ENCODE measurements at places on chromosomes 16 and 17. TPM values are rescaled to one million over a fixed set of nuclear protein-coding genes. Genes with fewer than 3 reads are reported as not detected.

Gene VWA3A
- total RNA-seq: 0.23 TPM

Gene PLA2G10
- total RNA-seq: not detected

Gene CYBA
- total RNA-seq: 112 TPM

Gene GNAO1
- 0.37 TPM for total RNA-seq

Gene OR4D1
- 0.30 TPM for total RNA-seq

Gene TAT
- total RNA-seq: not detected

Gene SPIRE2
- total RNA-seq: 2.6 TPM

Gene DNAH9
- not detected for total RNA-seq

Gene RNF227
- 5.3 TPM for total RNA-seq

Gene GSG1L
- 0.52 TPM for total RNA-seq

Gene DNAAF1
- not detected for total RNA-seq

Gene TMEM220
- total RNA-seq: 0.09 TPM

Gene TBC1D3E
- not detected for total RNA-seq

Gene SCNN1B
- not detected for total RNA-seq

Gene TRAPPC1
- total RNA-seq: 195 TPM

Gene GRIN2A
- total RNA-seq: not detected

Gene KRT12
- not detected for total RNA-seq

Gene FMNL1
- 735 TPM for total RNA-seq

Gene CD300E
- not detected for total RNA-seq

Gene STAC2
- not detected for total RNA-seq

Gene TEKT3
- not detected for total RNA-seq

Gene TNFRSF12A
- 14.6 TPM for total RNA-seq

Gene SOST
- not detected for total RNA-seq

Gene MRM1
- 16.5 TPM for total RNA-seq

Gene C16orf86
- total RNA-seq: 2.0 TPM

Gene CACNG1
- not detected for total RNA-seq

Gene USP43
- 0.20 TPM for total RNA-seq

Gene GCGR
- total RNA-seq: not detected

Gene ITGAD
- not detected for total RNA-seq

Gene TMEM100
- total RNA-seq: not detected

Gene MYH8
- total RNA-seq: not detected

Gene ABCC12
- total RNA-seq: not detected

Gene TMEM114
- total RNA-seq: not detected

Gene PTX4
- not detected for total RNA-seq

Gene ASPA
- not detected for total RNA-seq

Gene ZNF629
- 3.6 TPM for total RNA-seq

Gene KRTAP4-5
- not detected for total RNA-seq

Gene KCNJ12
- total RNA-seq: not detected

Gene PRKCB
- total RNA-seq: 47.8 TPM

Gene ELMO3
- 4.0 TPM for total RNA-seq
